Astrocyte (in vitro differentiated cells and primary cell): ENCODE measurements at places on chromosomes 3 and 15. TPM values are rescaled to one million over a fixed set of nuclear protein-coding genes. Genes with fewer than 3 reads are reported as not detected.
A peak's percentile ranks its signal among the peaks of the same experiment; 100 is the strongest.

Gene SPRED1
- total RNA-seq: 29.5 and 31.7 TPM in 2 replicates

Gene IMPG2
- total RNA-seq: 0.26 and 0.30 TPM in 2 replicates

Gene CLDN11
- total RNA-seq: 0.22 and 0.70 TPM in 2 replicates

Gene SMCO1
- not detected in 2 replicates for total RNA-seq

Gene SLC28A1
- not detected in 2 replicates for total RNA-seq

Gene RHOA
- total RNA-seq: 538 and 553 TPM in 2 replicates

Gene TRIP4
- total RNA-seq: 32.0 and 40.7 TPM in 2 replicates

Gene PROK2
- not detected in 2 replicates for total RNA-seq

Gene DZIP1L
- total RNA-seq: 19.0 and 19.8 TPM in 2 replicates

Gene IL20RB
- 22.0 and 23.6 TPM in 2 replicates for total RNA-seq

Gene PPP2R3A
- total RNA-seq: 18.7 and 19.5 TPM in 2 replicates

DNA sequence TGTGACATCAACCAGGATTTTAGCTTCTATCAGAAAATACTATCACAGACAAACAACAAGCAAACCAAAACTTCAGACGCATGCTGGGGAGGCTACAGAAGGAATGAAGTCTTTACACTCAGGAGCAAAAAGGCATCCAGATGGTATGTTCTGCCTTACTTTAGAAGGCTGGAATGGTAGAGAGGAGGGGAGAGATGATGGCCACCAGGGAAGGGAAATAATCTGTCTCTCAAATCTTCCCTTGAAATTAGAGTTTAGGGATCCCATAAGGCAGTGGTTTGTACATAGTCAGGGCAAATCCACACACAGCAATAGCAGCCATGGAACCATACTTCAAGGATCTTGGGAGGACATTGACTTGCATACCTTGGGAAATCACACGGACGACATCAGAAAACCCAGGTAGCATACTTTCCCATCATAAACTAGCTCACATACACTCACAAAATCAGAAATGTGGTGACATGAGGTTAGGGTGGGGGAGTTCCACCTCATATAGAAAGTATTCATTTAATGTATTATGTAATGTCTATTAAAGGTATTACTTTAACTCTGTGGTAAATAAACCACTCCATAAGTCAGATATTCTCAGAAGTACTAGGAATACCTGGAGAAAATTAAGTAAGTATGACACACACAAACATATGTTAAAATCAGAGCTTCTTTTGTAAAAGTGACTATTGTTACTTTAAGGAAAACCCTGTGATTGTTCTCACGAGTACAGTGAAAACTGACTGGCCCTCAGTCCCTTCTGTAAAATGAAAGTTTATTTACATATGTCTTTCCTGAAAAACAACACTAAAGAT is 9.4 kb downstream of the BTLA start:
- no peak for DNase-seq

GRCh38 chr3:169931747-169932520 is 20.6 kb downstream of the SAMD7 start:
- no peak for DNase-seq

DNA sequence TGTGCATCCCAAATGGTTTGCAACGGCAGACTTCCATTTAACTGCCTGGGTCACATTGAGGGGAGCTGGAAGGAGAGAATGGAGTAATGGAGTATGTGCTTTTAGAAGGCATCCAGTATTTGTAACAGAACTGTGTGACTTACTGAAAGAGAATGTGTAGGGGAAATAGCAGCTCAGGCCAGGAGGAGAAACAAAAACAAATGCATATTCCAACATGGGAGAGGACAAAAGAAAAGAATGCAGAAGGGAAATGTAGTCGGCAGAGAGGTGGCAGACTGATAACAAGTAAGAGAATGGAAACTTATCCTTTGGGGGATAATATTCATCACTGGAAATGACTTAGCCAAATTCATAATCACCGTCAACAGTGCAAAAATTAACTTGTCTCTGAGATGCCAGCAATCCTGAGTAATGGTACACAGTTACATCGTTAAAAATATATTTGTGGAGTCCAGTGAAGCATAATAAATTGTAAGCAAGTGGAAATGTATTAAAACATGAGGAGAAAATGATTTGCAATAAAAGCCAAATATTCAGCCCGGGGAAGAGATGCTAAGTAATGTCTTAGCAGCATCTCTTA is 294.9 kb upstream of the SGO1 start:
- peak; percentile 36 for DNase-seq

DNA sequence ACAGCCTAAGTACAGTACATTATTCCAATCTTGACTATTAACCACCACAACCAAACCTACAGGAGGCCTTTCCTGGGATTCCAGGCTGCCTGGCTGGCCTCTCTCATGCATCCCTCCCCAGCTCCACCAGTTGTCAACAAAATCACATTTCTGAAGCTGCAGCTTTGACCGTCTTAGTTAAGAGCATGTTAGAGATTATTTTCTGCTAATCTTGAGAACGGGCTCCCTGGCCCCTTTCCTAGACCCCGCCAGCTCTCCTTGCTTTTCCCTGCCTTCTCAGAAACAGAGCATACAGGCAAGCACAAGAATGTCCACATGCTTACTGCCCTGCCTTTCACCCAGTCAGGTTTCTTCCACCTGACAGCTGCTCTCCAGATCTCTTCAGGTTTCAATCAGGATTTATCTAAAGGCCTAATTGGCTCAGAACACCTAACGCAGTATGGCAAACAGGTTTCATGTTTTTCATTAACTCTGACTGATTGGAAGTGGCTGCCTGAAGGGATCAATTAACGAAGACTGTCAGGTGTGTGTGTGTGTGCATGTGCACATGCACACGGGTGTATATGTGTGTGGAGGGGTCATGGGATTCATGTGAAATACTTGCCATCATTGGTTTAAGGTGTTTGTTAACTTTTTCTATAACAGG is 12.3 kb downstream of the KY start:
- DNase-seq: no peak

DNA sequence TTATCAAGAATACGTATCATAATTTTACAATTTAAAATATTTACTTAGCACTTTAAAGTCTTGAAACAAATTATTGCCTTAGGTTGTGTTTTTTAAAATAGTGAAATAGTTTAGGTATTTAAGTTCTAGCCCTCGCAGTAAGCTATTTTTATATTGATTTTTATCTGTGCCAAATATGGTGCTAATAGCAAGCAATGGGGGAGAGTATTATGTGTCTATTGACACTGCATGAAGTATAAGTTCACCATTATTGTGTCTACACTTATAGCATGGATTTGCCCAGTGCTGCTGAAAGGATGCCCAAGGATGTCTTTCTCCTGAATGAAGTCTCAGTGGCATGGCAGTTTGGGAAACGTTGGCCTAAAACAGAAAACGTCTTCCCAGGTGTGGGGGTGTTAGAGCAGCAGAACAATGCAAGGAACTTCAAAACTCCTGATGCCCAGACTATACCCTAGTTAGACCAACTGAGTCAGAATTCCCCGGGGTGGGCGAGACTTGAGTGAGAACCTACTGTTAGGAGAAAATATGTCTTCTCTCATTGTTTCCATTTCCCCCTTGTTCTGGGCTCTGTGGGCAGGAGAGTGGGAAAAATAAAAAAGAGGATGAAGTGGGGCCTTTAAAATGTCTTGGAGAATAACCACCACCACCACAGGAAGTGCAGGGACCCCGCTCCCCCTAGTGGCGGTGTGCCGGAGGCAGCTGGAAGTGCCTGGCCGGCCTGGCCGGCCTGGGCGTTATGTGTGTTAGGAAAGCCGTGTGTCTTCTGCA is 104.2 kb upstream of the SLC7A14 start:
- DNase-seq: no peak

DNA sequence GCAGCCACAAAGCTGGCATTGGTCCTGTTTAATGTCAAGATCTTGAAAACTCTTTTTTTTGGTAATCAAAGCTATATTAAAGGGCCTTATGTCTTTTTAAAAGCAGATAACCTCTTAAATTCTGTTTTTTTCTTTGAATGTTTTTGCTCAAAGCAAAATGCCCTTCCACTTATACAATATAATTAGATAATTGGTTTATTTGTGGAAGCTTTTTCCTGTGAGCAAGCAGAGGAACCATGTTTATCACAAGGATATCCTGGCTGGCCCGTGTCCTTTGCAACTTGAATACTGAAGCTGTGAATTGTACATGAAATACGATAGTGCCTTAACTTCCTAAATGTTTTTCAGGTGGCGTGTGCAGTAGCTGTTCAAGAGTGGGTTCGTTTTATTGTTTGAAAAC is 2.6 kb downstream of the ST3GAL6 start:
- DNase-seq: no peak

DNA sequence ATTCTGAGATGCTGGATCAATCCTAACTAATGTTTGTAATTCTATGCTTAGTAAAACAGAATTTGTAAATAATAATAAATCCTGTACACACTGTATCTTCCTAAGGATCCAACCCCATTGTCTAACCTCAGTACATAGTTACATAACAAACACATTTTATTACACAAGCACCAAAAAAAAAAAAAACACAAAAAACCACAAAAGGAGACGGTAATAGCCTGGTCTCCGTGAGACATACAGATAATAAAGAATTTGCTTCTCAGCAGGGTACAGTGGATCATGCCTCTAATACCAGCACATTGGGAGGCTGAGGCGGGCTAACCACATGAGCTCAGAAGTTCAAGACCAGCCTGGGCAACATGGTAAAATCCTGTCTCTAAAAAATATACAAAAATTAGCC is 558.7 kb downstream of the MAGI1 start:
- DNase-seq: no peak

GRCh38 chr3:12501360-12502020 is 17.2 kb downstream of the TSEN2 start:
- DNase-seq: peak; percentile 10

DNA sequence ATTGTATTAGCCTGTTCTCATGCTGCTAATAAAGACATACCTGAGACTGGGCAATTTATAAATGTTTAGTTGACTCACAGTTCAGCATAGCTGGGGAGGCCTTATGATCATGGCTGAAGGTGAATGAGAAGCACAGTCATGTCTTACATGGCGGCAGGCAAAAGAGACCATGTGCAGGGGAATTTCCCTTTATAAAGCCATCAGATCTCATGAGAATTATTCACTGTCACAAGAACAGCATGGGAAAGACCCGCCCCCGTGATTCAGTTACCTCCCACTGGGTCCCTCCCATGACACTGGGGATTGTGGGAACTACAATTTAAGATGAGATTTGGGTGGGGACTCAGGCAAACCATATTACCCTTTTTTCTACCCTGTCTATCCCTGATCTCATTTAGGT is 51.5 kb upstream of the MYZAP start:
- DNase-seq: no peak

- DNase-seq: peak; percentile 26
Observed at GRCh38 chr15:29268706-29269484, 727 bp downstream of the NSMCE3 start.

- no peak for DNase-seq
Observed at GRCh38 chr3:51974277-51974962, 444 bp upstream of the ABHD14A start.

DNA sequence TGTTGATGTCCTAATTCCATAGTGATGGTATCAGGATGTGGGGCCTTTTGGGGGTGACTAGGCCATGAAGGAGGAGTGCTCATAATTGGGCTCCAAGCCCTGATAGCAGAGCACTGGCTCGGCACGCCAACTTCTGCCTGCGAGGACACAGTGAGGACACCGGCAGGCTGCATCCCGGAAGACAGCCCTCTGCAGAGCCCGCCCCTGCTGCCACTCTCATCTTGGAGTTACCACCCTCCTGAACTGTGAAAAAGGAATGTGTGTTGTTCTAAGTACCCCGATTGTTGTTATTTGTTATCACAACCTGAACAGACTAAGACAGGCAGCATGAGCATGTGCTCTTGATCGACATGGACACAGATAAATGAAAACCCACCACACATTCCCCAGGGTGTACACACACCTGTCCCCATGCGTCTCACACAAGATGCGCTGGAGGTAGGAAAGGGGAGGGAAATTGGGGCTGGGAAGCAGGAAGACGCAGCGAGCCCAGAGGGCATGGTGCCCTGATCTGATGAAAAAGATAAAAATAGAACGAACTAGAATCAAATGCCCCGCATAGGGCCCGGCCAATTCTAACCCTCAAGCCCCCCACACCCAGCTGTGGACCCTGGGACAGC is 40.1 kb downstream of the RPN1 start:
- no peak for DNase-seq

GRCh38 chr3:177385831-177386301 is 188.6 kb upstream of the TBL1XR1 start:
- DNase-seq: peak; percentile 39

- no peak for DNase-seq
Observed at GRCh38 chr15:77798151-77798835, 165.6 kb upstream of the LINGO1 start.

- DNase-seq: peak; percentile 96
Observed at GRCh38 chr15:59372352-59373211, at the start of gene MYO1E. MYO1E (minus strand) TSS chr15:59372871; CDS start chr15:59372500, 371 bp downstream.

DNA sequence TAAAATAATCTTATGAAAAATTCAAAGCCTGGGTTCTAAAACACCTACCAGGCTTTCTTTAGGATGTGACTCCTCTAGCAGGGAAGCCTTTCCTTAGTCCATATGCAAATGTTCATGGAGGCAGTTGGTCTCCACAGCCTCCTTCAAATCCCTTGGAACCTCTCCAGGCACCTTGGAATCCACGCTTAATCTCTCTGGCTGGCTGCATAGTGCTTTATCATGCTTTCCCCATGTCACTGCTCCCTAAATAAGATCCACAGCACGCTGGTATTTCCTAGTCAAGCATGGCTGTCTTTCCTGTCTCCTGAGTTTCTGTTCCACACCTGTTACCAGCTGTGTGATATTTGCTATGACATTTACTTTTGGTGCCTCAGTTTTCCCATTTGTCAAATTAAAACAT is 71.3 kb downstream of the CLSTN2 start:
- no peak for DNase-seq

GRCh38 chr3:24365168-24365567 is 129.5 kb downstream of the THRB start:
- peak; percentile 77 for DNase-seq

DNA sequence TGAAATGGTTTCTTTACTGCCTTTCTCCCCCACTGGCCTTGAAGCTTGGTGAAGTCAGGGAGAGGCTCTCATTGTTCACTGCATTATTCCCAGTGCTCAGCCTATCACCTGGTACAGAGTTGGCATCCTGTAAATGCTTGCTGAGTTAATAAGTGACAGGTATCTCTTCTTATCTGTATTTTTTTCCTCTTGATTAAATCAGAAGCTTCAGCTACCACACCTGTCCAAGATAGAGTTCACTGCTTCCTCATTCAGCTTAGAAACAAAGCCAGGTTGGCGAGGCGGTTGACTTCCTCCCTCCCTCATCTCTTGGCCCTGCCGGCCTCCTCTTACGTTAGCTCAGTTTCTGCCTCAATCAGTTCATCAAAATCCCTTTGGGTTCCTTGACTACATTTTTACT is 142.8 kb downstream of the LIPC start:
- no peak for DNase-seq

GRCh38 chr3:8555113-8555661 is 53.6 kb downstream of the LMCD1 start:
- DNase-seq: peak; percentile 98

- DNase-seq: peak; percentile 93
Observed at GRCh38 chr3:110815008-110815583, 256.5 kb upstream of the NECTIN3 start.

GRCh38 chr3:33488246-33488645 is 48.0 kb upstream of the UBP1 start:
- DNase-seq: no peak

DNA sequence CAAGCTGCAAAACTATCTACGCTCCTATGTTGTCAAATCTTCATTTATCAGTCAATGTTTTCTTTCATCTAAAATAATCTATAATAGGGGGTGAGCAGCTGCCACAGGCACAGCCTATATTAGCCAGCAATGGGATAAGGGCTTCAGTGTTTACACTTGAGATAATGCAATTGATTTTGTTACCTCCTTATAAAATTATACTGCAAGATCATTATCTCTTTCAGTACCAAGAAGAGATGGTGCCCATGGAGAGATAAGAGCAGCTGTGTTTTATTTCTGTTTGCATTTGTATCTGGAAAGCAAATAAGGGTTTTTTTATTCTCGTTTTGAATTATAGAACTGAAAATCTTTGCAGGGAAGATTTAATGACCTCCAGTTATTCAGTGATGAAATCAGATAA is 68.9 kb downstream of the PLD1 start:
- no peak for DNase-seq
